Spinal cord (tissue), 10 donors: ENCODE measurements at places on chromosomes 7 and 10. TPM values are rescaled to one million over a fixed set of nuclear protein-coding genes. Genes with fewer than 3 reads are reported as not detected.

The ZCWPW1 gene
- polyA plus RNA-seq = 6.6 TPM

The TAF3 gene
- 7.9 TPM for polyA plus RNA-seq

The OR2A1 gene
- polyA plus RNA-seq = 0.13 TPM

The MKX gene
- polyA plus RNA-seq = 2.3 TPM

The IL6 gene
- polyA plus RNA-seq = 0.35 TPM

The UNC5B gene
- 23.8 TPM for polyA plus RNA-seq
